ENCODE measurements at places on chromosomes 2 and 18.

DNA sequence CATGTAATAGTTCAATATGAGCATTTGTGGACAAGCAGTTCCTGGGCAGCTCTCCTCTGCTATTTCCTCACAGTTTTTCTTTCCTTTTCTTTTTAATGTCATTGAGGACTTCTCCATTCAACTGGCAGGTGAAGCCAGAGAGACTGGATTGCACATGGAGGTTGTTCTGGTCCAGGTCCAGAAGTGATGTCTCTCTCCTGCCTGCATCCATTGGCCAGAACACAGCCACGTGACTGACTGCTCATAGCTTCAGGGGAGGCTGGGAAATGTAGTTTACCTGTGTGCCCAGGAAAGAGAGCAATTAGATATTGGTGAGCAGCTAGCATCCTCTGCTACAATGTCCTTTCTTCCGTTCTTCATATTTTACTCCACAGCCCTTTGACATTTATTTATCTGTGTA is 20.2 kb upstream of the ADAM23 start:
- DNase-seq, result no peak

GRCh38 chr18:77894060-77894459 is 644.4 kb downstream of the GALR1 start:
- no peak for DNase-seq

GRCh38 chr2:105785095-105785847 is 40.6 kb downstream of the NCK2 start:
- DNase-seq, result no peak

DNA sequence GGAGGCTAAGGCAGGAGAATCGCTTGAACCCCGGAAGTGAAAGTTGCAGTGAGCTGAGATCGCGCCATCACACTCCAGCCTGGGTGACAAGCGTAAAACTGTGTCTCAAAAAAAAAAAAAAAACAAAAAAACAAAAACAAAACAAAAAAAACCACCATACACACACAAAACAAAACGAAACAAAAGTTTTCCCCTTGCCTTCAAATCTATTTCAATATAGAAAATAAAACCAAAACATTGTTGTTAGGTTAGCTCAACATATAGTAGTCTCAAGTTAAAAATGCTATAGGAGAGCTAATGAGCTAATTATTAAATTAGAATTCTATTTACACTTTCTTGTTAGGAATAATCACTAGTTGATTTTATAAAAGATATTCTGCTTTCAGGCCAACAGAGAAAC is 43.3 kb downstream of the FBXO11 start:
- DNase-seq, result no peak

- DNase-seq, result no peak
Measured at GRCh38 chr18:68714366-68714711, 569 bp downstream of the TMX3 start.

DNA sequence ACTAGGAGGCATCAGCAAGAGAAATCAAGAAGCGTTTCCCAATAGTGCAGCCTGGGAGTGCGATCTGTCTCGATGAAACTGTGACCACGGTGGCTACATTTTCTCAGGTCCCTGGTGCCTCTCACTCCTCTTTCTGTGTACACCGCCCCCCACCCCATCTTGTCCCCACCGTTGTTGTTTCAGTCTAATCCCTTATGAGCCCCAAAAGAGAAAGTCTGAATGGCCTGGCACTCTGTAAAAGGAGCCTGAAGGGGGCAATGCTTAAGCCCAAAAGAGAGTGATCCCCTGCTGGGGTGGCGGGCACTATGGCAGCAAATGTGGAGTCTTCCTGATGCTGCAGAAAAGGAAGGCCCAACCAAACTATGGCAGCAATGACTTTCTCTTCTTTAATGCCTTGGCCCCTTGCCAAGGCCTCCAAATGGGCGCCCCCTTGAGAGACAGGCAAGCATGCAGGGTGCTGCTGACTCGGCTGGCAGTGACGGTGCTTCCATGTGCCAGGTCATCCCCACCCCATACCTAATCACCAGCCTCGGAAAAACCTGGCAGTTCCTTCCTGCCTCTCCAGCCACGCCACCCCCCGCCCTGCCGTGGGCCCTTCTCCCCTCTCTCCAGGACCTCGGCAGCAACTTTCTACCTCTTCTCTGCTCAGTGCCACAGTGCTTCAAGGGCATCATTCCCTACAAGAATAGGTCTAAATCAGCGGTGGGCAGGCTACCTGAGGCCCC is 123.0 kb downstream of the CYP26B1 start:
- no peak for DNase-seq

Measured in activated naive CD8-positive, alpha-beta T cell treated with anti-CD3 and anti-CD28 coated beads for 36 hours (primary cell).